Activated T-cell treated with anti-CD3 and anti-CD28 coated beads for 4 hours (primary cell): ENCODE measurements at places on chromosomes 13 and 19.
A peak's percentile ranks its signal among the peaks of the same experiment; 100 is the strongest.

GRCh38 chr19:34925278-34925855, 1.3 kb upstream of the ZNF30 start:
- DNase-seq, result no peak

GRCh38 chr13:80866921-80867320, 526.0 kb upstream of the SPRY2 start:
- no peak for DNase-seq

GRCh38 chr19:13181747-13182388, 31.7 kb downstream of the IER2 start:
- peak; percentile 19 for DNase-seq

DNA sequence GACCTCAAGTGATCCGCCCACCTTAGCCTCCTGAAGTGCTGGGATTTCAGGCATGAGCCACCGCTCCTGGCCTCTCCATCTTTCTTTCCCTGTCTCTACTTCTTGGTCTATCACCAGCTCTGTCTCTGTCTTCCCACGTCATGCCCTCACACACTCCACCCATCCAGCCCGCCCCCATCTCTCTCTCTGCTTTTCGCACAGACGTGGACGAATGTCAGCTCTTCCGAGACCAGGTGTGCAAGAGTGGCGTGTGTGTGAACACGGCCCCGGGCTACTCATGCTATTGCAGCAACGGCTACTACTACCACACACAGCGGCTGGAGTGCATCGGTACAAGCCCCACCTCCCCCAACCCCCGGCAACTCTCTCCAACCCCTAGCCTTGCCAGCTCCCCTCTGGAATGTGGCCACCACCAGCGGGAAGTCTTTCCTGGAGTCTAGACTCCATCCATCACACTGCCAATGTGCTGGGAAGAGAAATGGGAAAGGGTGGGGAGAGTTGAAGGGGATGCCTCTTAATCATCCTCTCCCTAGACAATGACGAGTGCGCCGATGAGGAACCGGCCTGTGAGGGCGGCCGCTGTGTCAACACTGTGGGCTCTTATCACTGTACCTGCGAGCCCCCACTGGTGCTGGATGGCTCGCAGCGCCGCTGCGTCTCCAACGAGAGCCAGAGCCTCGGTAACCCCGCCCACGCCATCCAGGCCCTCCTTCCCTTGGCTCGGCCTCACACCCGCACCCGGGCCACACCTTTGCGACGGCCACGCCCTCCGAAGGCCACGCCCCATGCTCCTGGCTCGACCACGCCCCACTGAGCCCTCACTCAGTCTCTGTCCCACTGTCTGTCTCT, 22.5 kb downstream of the LTBP4 start:
- DNase-seq, result no peak

DNA sequence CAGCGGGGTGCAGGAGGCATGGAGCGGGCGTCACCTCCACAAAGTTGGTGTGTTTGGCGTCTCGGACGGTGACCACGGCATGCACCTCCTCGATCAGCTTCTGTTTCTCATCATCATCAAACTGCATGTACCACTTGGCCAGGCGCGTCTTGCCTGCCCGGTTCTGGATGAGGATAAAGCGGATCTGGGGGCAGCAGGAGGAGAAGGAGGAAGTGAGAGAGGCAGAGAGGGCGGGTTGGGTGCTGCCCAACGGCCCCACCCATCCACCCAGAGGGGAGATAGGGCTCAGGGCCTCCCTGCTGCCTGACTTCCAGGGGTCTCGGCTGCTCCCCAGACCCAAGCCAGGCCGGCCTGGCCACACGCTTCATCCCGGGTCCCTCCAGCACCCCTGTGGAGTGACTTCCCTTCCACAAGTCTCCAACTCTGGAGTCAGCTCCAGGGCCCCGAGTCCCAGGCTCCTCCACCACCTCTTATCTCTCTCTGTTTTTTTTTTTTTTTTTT, 4.6 kb downstream of the AP2S1 start:
- no peak for DNase-seq

DNA sequence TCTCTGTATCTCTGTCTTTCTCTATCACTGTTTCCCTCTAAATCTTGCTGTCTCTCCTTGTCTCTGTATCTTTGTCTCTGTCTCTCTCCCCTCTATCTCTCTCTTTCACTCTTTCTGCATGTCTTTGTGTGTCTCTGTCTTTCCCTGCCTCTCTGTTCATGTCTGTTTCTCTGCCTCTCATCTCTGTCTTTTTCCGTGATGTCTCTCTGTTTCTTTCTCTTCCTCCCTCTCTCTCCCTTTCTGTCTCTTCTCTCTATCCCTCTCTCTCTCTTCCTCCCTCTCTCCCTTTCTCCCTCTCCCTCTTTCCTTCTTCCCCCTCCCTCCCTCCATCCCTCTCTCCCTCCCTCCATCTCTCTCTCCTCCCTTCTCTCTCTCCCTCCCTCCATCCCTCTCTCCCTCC, 56.7 kb upstream of the NFIC start:
- no peak for DNase-seq

- DNase-seq, result no peak
Observed at GRCh38 chr19:45442778-45443461, 19.2 kb upstream of the ERCC1 start.

GRCh38 chr19:40800997-40801377, 2.0 kb downstream of the EGLN2 start:
- no peak for DNase-seq

DNA sequence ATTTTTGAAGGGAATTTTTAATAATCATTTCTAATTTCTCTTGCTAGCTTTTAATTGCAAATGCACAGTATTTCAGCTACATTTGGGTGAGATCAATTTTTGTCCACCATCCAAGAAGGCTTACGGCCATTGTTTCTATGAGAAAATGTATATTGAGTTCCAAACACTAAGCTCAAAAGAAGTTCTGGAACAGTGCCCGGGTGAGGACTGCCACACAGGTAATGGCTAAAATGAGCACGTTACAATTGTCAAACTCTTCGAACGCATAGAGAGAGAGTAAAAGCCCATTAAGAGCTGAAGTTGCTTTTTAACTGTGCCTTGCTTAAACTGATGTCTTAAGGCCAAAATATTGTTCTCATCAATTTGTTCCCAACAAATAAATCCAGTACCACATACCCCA, 755.0 kb downstream of the DIAPH3 start:
- DNase-seq, result no peak
